ENCODE measurements at places on chromosomes 2 and 18. TPM values are rescaled to one million over a fixed set of nuclear protein-coding genes. Genes with fewer than 3 reads are reported as not detected.

GRCh38 chr18:2897448-2898185 is 50.8 kb downstream of the EMILIN2 start:
- no peak for DNase-seq

- DNase-seq, result no peak
Observed at GRCh38 chr2:240648650-240649275, 23.5 kb downstream of the GPR35 start.

- no peak for DNase-seq
Observed at GRCh38 chr18:42080340-42080739, 125.3 kb downstream of the PIK3C3 start.

- DNase-seq, result no peak
Observed at GRCh38 chr2:219279916-219280516, 850 bp downstream of the DNAJB2 start.

The TEX44 gene
- 0.48 TPM for total RNA-seq

The IMMT gene
- total RNA-seq, result 64.8 TPM

Data from umbilical cord (tissue), 2 donors.